ENCODE measurements at places on chromosomes 1 and 21.
A peak's percentile ranks its signal among the peaks of the same experiment; 100 is the strongest.

DNA sequence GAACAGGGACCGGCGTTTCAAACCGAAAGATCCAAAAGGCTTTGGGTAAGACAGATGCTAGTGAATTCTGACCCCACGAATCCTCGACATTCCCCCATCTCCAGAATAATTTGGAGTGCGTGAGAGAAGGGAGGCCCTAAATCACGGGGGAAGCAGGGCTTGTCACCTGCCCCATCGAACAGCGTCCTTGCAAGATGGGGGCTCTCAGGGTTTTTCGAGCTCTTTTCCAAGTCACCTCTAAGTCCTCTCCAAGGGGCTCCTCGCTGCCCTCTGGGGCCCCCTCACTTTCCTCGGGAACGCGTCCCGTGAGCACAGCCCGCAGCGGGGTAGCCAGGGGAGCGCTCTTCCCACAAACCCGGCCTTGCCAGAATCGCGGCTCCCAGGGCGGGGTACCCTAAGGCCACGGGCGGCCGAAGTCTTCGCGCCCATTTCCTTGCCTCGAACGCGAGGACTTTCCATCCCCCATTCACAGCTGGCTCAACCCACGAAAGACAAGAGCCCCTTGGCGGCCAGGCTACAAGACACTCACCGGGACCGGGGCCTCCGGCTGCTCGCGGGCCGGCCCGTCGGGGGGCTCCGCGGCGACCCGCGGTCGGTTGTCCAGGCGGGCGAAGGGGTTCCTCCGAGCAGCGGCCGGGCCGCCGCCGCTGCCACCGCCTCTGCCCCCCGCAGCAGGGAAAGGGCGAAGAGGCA is 546 bp downstream of the DONSON start:
- no peak for DNase-seq

DNA sequence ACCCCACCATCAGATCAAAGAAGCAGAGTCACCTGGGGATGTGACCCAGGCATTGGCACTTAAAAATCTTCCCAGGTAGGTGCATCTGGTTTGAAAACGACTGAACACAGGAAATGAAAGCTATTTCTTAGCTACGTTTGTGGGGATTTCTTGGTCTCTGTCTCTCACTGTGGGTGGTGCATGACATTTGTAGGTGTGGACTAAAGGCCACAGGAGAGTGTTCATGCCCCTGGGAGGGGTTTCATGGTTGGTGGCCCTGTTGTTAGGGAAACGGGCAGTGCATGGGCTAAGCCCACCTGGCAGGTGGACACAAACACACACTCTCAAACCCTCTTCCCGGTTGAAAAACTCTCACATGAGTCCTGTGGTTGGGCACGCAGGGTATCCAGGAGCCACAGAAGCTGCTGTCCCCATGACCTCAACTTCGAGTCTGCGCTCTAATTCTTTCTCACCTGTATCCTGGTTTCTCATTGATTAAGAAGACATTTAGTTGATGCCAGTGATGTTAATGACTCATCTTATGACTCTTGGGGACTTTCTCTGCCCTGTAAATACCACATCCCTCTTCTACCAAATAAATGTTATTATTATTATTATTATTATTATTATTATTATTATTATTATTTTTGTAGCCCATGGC is 119.4 kb downstream of the MRPS6 start:
- no peak for DNase-seq

- no peak for DNase-seq
Measured at GRCh38 chr1:233443040-233443760, 115.7 kb downstream of the MAP3K21 start.

- no peak for DNase-seq
Measured at GRCh38 chr1:82542766-82543165, 742.0 kb downstream of the ADGRL2 start.

GRCh38 chr1:27127419-27127818 is 27.5 kb downstream of the SLC9A1 start:
- DNase-seq = no peak

GRCh38 chr21:19565587-19565986 is 1162.0 kb upstream of the TMPRSS15 start:
- DNase-seq = no peak

DNA sequence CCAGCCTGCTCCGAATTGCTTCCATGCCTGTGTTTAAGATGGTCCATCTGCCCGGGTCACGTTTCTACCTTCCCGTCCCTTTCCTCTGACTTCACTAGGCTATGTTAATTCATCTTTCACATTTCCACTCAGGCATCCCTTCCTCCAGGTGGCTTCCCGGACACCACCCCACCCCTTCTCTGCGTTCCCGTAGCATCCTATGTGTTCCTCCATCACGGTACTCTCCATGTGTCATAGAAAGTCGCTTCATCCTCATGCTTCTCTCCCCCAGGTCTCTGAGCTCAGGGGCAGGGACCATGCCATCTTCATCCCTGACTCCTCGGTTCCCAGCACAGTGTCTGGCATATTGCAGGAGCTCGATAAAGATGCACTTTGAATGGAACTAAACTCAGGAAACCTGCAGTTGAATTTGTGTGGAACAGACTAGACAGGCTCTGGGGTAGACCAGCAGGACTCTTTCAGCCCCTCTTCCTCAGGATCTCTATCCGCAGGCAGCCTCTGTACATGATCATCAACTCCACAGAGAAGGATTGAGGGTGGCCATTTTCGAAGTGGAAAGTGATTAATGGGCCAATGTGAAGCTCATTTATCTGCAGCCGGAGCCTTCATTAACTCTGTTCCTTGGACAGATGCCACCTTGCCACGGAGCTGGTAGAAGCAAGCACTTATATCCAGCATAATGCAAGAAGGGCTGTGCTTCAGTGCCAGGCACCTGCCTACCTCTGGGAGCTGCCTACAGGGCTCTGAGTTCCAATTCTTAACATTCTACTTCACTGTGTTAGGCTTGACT is 9.1 kb downstream of the C1orf226 start:
- no peak for DNase-seq

GRCh38 chr1:180594723-180595122 is 36.0 kb downstream of the OVAAL start:
- DNase-seq = no peak

GRCh38 chr1:218702775-218703174 is 357.6 kb downstream of the TGFB2 start:
- DNase-seq = no peak

- peak; percentile 84 for DNase-seq
Measured at GRCh38 chr1:94324178-94324544, 86.8 kb upstream of the ARHGAP29 start.

DNA sequence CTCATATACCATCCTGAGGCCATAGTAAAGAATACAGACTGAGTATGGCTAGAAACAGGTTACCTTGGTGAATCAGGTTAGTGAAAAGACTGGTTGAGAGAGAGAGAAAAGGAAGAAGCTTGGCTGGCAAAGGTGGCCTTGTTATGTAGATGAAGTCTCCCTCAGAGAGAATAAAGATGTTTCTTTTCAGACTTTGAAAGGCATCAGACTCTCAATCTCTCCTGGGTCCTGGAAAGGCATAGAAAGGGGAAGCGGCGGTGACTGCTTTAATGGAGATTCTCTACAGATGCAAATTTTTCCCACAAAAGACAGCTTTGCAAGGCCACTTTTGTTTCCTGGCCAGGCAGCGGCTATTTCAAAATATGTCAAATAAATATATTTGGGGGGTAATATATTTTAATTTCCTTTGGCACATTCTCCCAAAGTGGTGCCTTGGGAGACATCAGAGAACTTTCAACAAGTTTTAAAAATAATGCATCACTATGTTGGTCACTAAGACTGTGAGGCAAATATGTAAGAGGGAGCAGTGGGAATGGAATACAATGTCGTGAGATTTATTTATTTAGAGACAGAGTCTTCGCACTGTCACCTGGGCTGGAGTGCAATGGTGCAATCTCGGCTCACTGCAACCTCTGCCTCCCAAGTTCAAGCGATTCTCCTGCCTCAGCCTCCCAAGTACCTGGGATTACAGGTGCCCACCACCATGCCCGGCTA is 46.1 kb downstream of the NPHS2 start:
- no peak for DNase-seq

DNA sequence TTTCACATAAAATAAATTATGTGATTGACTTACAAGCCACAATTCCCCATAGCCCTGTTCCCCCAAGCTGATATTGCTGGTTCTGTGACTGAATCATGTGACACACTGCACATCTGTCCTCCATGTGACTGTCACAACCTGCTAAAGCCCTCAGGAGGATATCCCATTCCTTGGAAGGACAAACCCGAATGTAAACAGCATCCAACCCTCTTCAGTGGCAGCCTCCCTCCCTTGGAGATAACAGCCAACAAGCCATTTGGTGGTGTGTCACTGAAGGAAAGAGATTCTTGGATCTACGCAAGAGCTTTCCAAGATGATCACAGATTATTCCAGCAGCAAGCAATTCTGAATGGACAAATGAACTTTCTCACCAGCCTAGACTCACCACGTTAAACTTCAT is 153.9 kb upstream of the TIAM1 start:
- no peak for DNase-seq

- DNase-seq = no peak
Measured at GRCh38 chr1:229117664-229118300, 153.1 kb upstream of the RAB4A start.

GRCh38 chr1:216742625-216743024 is 19.4 kb upstream of the ESRRG start:
- no peak for DNase-seq

GRCh38 chr1:32256473-32257226 is 5.6 kb downstream of the LCK start:
- DNase-seq = no peak

- no peak for DNase-seq
Measured at GRCh38 chr1:154661110-154661509, 53.1 kb upstream of the ADAR start.

DNA sequence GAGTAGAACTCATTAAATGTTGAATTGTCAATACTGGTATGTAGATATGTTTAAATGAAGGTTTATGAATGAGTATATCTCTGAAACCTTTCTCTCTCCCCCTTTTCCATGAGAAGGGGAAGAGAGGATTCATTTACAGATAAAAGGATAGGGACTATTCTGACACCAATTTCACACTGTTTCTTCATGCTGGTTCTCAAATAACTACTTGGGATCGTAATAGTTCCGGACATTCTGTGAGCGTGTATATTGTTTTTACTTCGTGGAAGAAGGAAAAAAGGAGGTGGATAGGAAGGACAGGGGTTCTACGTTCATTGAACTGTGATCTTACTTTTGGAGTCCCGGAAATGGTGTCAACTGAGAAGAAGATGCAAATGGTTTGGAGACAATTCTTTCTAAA is 284.2 kb downstream of the GRIK1 start:
- DNase-seq = no peak

DNA sequence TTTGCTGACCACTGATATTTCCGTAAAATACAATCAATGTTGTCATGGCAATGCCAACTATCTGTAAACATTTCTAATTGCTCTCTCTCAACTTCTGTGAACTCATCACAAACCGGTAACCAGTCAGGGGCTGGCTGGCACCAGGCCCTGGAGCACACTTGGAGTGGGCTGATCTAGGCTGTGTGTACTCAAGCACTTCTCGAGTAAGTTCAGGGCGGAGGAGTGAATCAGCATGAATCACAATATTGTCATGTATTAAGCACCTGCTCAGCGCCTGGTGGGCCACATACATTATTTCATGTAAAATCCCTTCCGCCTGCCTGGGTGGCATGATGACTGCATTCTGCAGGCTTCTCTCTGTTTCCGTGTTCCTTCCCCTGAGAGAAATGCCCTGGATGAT is 212.4 kb downstream of the FOXD2 start:
- peak; percentile 72 for DNase-seq

GRCh38 chr21:19433623-19434022 is 1030.0 kb upstream of the TMPRSS15 start:
- no peak for DNase-seq

DNA sequence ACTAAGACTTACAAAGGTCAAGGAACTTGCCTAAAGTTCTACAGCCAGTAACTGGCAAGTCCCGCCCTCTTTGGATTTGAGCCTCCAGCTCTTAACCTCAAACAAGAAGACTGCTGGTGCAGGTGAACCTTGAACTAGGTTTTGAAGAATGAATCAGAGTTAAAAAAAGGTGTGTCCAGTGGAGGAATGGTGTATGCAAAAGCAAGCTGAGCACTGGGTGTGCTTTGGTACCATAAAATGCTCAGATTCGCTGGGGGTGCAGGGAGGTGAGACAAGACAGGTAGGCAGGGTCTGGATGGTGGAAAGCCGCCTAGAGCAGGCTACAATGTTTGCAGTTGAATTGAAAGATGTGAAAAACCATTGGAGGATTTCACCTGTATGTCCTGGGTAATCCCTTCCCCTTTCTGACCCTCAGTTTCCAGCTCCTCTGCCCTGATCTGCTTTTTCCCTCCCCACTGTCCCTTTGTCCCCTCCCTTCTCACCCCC is 39.8 kb downstream of the FOXD2 start:
- no peak for DNase-seq

GRCh38 chr1:85584264-85584781 is 3.8 kb downstream of the CCN1 start:
- peak; percentile 99 for DNase-seq

GRCh38 chr1:227922501-227923352 is 25.0 kb downstream of the WNT9A start:
- no peak for DNase-seq

- DNase-seq = no peak
Measured at GRCh38 chr1:33876970-33877650, 13.2 kb downstream of the HMGB4 start.

DNA sequence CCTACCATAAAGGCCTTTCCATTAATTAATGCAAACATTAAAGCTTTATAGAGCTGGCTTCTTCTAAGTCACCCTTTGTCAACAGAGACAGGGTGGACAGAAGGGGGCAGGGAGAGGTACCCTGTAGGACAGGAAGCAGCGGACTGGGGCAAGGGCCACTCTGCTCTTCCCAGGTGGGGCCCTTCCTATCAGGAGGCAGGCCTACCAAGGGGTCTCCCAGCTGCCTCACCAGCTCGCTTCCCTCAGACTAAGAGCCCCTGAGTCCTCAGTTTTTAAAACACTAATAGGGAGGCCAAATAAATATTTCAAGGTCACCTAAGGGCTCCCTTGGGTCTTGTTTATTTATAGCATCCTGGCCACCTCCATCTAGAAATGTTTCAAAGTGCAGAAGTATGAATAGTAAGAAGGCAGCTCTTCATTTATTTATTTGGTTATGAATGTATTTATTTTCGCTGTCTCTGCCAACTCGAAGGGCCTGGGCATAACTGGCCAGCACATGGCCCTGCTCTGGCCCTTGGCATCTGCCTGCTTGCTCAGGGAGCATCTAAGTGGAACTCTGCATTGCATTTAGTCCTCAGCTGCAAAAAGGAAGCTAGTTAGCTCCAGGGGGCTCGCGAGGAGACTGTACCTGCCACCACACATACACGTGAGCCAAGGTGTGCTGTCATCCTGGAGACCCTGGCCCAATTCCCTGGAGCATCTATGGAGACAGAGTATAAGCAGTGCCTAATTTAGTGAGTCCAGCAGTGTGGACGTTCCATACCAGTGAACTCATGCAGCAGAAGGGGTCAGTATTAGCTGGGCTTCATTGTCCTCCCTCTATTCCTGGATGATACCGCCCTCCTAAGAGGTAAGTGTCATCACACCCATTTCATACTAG is 395.1 kb upstream of the VAMP3 start:
- no peak for DNase-seq

GRCh38 chr1:27513528-27513927 is 23.6 kb upstream of the WASF2 start:
- no peak for DNase-seq

Measured in Panc1 (cell line).